ENCODE measurements at places on chromosomes 6 and 20.

GRCh38 chr6:134723081-134723871, 226.6 kb downstream of the ALDH8A1 start:
- no peak for DNase-seq

- no peak for DNase-seq
Observed at GRCh38 chr20:17771206-17772004, 71.6 kb downstream of the BANF2 start.

DNA sequence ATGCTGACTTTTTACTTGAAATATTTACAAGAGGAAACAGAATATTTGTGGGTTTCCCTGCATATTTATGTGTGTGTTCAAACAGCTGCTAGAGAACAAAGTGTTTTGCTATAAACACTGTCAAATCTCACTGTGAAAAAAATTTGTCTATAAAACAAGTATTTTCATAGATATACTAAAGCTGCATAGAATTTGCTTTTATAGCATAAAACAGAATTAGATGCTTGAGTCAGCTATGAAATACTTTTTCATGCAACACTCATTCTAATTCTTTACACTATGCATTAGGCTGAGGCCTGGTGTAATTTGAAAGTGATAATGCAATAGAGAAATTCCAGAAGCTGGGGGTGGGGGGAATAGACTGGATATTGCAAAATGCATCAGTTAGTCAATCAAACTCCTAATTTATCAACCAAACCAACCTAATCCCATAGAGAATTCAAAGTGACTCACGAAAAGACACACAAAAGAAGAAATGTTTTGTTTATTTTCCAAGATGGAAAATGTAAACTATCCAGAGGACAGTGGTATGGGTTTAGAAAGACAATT, 148.2 kb downstream of the LAMA2 start:
- DNase-seq = no peak

DNA sequence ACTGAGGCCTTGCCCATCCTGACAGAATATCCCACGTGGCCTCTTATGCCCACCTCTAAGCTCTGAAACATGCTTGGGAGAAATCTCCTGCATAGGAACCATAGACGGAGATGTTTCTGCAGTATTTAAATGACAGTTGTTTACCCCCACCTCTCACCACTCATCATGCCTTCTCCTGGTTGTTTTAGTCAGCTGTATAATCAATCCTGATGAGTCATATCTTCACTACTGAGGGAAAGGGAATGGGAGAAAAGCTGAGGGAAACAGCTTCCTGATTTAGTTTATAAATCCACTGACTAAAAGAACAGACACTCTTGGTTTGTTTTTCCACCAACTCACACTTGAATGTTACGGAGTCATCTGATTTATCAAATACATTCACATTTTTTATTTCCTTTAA, 113.2 kb upstream of the TENT5A start:
- DNase-seq = no peak

DNA sequence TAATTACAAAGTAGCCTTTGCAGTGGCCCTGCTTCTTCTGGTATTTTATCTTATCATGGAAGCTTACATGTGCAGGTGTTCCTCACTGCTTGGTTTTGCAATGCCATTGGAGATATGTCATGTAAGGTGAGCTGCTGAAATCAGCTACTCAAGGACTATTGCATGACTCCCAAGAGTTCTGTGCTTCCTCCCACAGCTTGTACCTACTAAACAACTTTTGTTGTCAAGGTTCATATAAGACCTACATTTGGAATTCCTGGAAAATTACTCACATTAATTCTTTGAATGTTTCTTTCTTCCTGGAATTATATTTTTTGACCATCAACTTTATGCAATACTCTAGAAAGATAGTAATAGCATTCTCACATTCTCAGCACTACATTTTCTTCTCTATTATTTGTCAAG, 427.5 kb upstream of the HSF2 start:
- no peak for DNase-seq

- peak; percentile 7 for DNase-seq
Observed at GRCh38 chr6:40845553-40845952, 193.5 kb downstream of the UNC5CL start.

- no peak for DNase-seq
Observed at GRCh38 chr20:56433880-56434255, 21.8 kb downstream of the CASS4 start.

DNA sequence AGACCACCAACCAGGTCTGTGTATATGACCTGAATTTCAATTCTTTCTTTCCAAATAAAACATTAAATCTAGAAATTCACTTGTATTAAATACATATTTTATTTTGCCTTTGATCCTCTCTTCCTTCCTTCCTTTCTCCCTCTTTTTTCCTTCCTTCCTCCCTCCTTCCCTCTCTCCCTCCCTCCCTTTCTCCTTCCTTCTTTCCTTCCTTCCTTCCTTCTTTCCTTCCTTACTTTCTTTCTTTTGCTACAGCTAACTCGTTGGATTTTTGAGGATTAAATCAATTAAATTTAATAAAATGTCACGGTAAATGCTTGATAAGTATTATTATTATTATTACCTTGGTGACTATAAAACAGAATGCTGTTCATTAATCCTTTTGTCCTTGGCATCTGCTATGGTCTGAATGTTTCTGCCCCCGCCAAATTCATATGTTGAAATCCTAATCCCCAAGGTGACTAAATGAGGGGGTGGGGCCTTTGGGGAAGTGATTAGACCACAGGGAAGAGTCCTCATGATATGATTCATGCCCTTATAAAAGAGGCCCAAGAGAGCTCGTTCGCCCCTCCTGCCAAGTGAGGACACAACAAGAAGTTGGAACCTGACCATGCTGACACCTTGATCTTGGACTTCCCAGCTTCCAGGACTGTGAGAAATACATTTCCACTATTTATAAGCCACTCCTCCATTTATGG, 67.6 kb upstream of the BTBD3 start:
- DNase-seq = no peak

GRCh38 chr20:23164176-23164601, 78.1 kb upstream of the CD93 start:
- no peak for DNase-seq

GRCh38 chr20:53276143-53276542, 304.0 kb downstream of the TSHZ2 start:
- no peak for DNase-seq

DNA sequence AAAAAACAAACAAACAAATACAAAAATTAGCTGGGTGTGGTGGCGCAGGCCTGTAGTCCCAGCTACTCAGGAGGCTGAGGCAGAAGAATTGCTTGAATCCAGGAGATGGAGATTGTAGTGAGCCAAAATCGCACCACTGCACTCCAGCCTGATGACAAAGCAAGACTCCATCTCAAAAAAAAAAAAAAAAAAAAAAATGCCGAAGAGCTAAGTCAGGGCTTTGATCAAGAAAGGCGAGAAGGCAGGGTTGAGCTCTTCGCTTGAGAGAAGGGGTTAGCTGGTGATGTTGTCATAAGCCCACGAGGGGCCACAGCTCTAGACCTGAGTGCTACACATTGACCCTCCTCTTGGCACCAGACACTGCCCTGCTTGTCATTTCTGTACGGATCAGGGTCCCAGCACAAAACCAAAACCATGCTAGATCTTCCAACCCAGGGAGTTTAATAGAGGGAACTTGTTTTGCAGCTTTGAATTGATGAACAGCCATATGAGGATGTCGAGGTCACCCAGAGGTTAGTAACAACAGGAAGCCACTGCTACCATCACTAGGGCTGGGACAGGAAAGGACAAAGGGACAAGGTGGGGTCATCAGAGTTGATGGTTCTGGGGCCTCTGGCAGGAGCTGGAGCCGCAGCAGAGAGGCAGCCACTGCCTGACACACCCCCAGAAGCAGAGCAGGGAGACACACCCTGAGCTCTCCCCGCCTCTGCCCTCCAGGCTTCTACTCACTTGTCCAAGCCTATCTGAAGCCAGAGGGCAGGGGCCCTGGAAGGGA, 122.7 kb downstream of the SNX5 start:
- no peak for DNase-seq

All from NCI-H2107 (cell line).